ENCODE measurements at places on chromosomes 7 and 10.

GRCh38 chr7:27431465-27431864 is 188.9 kb downstream of the EVX1 start:
- no peak for DNase-seq

DNA sequence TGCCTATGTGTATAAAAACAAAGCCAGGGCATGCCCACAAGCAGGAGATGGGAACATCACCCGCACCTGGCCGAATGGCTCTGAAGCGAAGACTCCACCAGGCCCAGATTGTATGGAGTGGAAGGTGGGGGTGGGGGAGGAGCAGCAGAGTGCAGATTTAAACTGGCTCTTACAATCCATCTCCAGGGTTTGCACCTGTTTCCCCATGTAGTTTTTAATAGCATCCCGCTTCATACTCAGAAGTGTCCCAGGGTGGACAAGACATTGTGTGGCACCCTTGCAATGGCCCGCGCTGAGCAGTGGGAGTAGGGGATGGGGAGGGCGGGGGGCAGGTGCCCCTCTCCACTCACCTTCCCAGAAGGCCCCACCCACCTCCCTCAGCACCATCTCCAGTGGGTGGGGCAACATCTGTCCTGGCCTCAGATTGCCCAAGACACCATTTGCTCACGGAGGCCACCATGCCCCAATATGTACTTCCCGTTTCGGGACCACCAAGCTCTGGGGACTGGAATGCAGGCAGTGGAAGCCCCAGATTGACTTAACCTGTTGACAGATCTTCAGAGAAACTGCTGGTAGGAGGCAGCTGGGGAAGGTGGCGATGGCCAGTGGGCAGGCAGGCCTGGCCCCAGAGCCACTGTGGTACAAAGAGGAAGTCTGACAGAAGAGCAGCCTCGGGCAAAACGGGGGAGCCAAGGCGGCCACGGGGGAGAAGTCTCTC is 23.0 kb downstream of the VSIR start:
- no peak for DNase-seq

- DNase-seq: peak; percentile 39
These were observed 180.2 kb downstream of the CELF2 start for GRCh38 chr10:11197878-11198277.

- DNase-seq: no peak
These were observed 15.5 kb downstream of the RPP38 start for GRCh38 chr10:15112657-15113056.

DNA sequence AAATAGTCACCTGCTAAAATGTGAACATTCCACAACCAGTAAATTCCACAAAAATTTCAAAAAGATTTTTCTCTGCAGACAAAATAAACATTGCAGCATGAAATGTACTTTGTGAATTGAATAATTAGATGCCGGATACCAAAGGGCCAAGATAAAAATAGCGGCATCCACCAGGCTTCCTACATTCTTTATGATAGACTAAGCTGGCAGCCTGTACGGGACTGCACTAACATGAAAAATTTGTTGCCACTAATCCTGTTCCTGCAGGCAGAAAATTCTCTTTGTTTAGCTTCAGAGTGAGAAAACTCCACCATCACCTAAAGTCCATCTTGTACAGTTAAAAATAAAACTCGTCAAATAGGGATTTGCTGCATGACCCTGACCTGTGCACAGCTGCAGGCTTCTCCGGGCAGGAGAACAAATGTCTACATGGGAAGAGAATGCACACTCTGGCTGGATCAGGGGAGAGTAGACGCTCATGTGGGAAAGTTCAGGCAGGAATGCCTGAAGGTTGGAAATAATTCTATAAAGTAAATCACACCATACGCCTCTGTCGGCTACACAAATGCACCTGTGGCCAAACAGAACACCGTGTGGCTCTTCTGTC is 15.6 kb upstream of the ADO start:
- DNase-seq: no peak

GRCh38 chr7:47601881-47602249 is 20.0 kb upstream of the TNS3 start:
- no peak for DNase-seq

GRCh38 chr7:20146451-20146850 is 70.7 kb downstream of the MACC1 start:
- no peak for DNase-seq

- DNase-seq: no peak
These were observed 100.5 kb downstream of the PRKAG2 start for GRCh38 chr7:151776446-151776845.

- no peak for DNase-seq
These were observed 41.8 kb downstream of the PNLIPRP3 start for GRCh38 chr10:116469437-116469836.

GRCh38 chr7:72275382-72276070 is 136.6 kb downstream of the CALN1 start:
- no peak for DNase-seq

GRCh38 chr7:32102432-32102873 is 32.2 kb upstream of the PDE1C start:
- no peak for DNase-seq

DNA sequence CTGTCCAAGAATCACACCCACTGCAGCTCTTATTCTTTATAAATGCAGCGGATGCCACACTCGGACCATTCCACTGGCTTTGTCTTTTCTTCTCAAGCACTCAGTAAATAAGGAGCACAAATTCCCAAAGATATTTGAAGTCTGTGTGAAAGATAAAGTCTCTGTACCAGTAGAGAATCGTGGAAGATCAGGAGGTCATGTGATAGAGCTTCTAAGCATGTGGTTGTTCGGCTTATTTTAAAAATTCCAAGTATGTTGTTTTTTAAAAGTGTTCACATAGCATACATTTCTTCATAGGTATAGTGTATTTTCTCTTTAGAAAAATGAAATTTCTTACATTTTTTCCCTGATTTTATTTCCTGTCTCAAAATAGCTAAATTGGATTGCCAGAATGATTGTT is 75.8 kb downstream of the NOC3L start:
- no peak for DNase-seq

DNA sequence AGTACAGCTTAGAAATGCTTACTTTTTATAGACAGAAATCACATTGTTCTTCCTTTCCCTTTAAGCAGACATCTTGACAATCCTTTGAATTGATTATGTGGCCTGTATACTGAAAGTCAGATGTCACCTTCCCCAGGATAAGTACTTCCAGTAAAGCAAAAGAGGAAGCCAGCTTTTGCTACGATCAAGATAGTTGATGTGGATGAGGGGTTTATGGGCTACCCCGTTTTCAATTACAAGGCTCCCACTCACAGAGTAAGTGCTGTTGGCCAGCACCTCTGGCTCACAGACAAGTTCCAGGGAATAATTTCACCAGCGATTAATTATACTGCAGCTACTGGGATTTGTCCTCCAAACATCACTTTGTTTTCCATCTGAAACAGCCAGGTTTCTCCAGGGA is 95.1 kb upstream of the SAMD8 start:
- DNase-seq: no peak

DNA sequence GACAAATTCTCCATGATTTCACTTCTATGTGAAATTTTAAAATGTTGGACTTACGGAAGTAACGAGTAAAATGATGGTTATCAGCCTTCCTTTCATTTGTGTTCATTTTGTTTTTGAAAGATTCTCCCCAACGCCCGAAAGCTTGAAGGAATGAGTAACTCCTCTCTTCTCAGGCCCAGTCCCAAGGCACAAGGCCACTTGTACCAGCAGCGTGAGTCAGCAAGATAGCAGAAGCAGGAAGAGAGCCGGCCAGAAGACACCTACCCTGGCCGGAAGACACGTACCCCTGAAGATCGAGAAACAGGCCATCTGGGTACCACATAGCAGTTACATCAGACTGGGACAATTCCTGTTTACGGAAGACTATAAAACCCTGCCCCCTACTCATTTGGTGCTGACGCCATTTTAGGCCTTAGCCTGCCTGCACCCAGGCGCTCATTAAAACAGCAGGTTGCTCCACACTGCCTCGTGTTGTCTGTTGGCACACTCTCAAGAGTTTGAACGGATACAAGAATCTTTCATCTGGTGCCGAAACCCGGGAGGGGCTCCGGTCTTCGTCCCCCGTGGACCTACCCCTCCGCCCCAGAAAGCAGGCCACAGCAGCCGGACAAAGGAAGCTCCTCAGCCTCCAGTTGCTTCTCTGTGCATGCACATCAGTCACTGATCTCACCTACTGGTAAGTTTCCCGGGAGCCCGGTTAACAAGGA is 60.4 kb downstream of the LRRC17 start:
- no peak for DNase-seq

- DNase-seq: no peak
These were observed 59.8 kb downstream of the GALNT17 start for GRCh38 chr7:71191771-71192170.

DNA sequence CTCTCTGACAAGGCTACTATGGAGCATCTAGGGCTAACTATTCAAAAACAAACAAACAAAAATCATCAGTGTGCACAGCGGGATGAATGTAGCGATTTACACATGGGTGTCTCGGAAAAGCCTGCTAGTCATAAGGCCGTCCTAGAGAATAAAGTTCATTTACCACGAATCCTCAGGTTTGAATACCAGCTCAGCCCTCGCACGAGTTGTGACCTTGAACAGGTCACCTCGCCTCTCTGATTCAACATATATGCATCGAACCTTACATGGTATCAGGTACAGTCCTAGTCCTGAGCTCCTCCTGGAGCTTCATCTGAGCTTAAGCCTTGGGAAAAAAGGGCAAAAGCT is 572 bp downstream of the ATP5MF start:
- no peak for DNase-seq

DNA sequence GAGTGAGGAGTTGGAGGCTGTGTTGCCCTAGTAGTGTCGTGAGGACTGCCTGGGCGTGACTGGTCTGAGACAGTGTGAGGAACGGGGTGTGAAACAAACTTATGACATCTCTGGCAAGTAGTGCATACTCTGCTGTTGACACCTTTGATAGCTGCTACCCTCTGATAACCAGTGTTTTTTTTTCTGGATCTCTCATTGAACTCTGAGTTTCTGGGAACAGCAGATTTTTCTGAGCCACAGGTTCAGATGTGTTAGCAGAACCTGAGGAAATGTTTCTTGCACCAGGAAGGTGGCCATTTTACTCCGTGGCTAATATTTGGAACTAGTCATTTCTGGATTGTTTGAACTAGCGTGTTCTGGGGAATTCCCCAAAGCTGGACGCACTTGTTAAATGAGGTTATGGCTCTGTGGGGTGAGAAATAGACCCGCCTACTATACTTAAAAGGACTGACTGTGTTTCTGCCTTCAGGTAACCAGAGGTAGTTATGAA is 52.9 kb downstream of the AUTS2 start:
- no peak for DNase-seq

GRCh38 chr10:5628451-5629302 is 37.7 kb downstream of the ASB13 start:
- DNase-seq: no peak

DNA sequence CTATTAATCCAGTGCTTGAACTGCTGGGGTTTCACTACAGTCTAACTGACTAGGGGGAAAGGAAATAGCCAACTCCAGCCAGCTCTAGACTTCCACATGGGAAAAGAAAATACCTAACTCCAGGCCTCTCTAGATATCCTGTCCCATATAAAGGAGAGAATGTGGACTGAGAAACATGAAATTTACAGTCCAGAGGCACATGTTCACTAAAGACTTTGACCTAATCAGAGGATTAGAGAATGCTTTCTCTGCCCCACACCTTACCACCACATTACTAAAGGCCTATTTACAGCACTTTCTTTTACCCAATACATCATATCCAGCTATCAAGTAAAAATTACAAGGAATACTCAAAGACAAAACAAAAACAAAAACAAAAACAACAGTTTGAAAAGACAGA is 164.2 kb downstream of the PCLO start:
- no peak for DNase-seq

DNA sequence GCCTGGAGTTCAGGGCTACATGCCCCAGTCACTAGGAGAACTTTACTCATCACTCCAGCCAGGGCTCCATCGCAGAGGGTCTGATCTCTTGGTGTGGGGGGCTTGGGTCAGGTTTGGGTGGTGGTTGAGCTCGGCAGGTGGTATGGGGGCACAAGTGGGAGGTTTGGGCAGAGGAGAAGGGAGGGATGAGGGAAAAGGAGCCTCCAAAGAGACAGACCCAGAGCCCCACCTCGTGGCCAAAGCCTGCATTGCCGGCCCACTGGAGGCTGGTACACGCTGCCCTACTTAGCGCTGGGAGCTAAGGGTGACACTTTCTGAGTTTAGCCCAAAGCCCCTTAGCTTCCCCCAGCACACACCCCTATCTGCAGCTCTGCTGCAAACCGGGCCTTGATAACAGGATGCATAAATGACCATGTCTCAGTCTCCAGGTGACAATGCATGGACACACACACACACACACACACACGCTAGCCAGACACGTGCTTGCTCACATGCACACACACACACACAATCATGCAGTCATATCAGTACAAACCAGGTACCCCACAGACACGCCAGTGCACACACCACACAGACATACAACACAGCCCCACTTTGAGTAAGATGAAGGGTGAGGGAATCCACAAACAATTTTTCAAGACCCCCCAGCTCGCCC is 14.7 kb downstream of the LZTS2 start:
- no peak for DNase-seq

DNA sequence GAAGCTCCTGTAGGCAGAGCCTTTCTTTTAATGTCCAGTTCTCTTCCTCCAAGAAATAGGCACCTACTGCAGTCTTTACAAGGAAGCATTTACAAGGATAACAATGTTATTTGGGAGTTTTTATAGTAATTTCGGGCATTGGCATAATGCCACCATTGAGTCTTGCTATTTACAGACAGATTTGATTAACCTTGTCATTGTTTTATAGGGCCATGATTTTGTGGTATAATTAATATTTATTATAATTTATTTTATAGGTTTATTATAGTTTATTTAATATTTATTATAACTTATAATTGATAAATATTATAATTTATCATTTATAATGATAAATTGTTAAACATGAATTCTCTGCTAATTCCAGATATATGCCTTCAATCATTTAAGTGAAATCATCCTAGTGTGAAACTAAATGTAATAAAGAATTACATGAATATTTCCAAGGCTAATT is 573 bp upstream of the POT1 start:
- no peak for DNase-seq

GRCh38 chr10:112498806-112499205 is 51.8 kb downstream of the VTI1A start:
- DNase-seq: no peak

GRCh38 chr10:86553639-86554038 is 32.0 kb upstream of the WAPL start:
- no peak for DNase-seq

- DNase-seq: no peak
These were observed 137.3 kb upstream of the RHOBTB1 start for GRCh38 chr10:61081301-61081700.

DNA sequence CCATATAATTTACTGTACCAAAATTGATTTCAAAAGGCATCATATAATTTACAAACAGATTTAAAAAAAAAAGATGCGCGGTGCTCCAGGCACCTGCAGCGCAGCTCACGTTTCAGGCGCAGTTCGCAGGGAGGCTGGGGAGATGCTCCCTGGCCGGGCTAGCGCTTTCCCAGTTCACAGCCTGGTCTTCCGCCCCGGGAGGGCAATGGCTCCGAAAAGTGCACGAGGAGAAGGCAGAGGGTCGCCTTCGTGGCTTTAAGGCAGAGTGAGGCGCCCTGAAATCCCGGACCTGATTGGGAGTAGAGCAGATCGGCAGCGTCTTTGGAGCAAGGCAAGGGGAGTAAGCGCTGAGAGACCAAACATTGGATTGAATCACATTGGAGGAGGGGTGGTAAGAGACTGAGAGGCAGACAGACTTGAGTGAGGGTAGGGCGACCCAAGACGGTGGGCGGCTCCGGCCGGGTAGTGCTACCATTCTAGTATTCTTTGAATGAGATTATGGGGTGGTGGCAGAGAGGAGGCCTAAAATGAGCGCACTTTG is 1.5 kb downstream of the NEUROG3 start:
- DNase-seq: no peak

All from fibroblast of skin of left quadriceps (primary cell).